ENCODE measurements at places on chromosomes 2 and 18.

GRCh38 chr2:220178991-220179695, 551.7 kb downstream of the SLC4A3 start:
- DNase-seq, result no peak

GRCh38 chr18:75249175-75249518, 38.5 kb downstream of the TSHZ1 start:
- DNase-seq, result no peak

DNA sequence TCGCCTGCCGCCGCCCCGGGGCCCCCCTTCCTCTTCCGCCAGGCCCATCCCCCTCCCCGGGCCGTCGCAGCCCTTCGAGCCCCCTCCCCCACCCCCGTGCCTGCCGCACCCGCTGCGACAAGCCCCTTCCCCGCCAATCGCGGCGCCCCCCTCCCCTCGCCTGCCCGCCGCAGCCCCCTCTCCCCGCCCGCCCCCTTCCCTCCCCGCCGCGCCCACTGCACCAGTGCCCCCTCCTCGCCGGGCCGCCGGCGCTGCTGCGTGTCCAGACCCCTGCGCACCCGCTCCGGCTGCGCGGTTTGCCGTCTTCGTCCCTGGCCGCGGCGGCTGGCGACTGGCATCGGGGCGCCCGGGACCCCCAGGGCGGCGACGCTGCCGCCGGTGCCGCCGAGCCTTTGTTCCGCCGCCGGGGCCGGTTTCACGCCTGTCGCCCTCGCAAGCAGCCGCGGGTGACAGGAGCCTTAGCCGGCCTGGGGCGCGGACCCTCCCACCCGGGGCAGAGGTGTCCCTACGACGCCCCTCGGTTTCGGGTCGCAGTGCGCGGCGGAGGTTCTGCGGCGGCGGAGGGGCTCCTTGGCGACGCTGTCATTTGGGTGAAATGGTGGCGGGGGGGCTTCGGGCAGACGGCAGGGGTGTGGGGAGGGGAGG, 18.1 kb downstream of the GPC1 start:
- DNase-seq, result no peak

DNA sequence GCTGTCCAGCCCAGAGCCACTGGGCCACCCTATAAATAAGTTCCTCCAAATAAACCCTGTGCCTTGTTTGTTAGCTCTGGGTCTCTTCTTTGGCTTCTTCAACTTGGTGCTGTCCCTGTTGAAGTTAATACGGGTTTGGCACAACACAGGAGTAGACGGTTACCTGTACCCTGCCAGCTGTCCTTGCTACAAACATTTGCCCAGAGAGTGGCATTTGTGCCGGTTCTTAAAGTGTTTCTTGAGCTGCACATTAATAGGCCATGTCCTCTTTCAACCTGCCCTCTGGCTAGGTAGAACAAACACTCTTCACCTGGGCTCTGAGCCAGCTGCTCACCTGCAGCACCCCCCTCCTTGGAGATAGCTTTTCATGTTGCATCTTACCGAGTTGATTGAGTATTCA, 139.2 kb downstream of the NEDD4L start:
- DNase-seq, result peak; percentile 78

DNA sequence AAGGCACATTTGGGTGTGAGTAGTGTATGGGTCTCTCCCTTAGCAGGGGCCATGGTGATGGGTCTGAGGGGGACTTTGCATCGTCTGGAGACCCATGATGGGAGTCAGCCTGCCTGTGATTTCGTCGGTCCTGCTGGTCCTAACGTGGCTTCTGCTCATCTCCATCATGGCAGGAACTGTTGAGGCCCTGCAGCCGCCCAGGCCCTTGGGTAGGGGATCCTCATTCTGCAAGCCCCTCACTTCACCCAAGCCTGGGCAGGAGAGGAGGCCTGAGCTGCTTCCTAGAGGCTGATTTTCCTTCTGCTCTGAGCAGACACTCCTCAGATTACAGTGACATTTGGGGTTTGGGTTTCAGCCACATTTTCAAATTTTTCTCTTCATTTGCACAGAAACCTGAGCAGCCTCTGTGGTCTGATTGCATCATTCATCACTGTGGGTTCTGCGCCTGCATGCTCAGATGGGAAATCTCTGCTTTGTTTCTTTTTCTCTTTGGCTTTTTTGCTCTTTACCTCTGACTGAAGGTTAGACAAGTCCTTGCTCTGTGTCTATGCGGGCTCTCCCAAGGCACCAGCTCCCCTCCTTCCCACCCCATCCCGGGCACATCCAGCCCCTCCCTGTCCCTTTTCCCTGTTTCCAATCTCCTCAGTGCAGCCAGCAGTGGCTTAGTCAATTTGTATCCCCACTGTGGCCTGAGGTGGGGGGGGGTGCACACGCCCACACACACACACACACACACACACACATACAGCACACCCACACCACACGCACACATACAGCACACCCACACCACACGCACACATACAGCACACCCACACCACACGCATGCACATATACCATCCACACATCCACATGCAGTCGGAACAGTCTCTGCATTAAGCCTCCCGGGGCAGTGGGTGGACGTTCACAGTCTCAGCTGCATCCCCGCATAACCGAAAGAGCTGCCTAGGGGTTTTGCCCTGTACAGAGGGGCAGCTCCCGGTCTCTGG, 305.4 kb upstream of the HS6ST1 start:
- no peak for DNase-seq

DNA sequence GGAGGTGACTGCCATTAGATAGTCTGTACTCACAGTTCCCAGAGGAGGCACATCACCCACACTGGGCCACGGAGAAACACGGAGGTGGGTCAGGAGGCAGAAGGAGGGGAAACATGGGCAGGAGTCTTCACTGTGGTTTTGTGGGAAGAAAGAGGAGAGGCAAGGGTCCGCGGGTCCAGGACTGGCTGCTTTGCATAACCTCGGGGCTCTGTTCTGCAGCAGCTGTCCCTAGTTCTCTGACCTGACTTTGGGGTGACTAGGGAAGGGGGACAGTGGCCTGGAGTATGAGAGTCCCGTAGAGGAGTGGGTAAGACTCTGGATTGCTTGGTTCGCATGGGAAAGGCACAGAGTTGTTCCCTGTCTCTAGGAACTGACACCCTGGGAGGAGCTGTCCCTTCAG, 238.3 kb upstream of the RAB6C start:
- no peak for DNase-seq

DNA sequence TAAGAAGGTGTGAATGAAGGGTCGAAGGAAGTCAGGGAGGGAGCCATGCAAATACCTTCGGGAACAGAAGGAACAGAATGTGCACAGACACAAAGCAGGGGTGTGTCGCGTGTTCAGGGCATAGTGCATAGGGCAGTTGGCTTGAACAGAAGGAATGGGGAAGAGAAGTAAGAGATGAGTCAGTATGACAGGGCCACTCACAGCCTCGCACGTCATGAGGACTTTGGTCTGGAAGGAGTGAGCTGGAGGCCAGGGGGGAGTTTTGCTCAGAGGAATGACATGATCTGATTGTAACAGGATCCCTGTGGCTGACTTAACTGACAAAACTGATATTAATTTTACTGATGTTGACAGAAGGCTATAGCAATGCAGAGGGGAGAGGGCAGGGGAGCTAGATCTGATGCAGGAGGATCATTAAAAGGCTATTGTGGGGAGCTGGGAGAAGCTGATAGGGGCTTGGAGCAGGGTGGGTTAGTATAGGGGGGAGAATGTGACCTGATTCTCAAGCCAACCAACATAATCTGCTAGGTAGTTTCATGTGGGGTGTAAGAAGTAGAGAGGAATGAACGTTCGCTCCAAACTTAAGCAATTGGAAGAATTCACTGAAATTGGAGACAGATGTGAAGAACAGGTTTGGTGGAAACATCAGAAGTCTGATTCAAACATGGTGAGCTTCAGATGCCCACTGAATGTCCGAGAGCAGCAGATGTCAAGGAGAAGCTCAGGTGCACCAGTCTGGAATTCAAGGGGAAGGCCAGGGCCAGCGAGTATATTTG, 60.4 kb upstream of the COPS8 start:
- no peak for DNase-seq

DNA sequence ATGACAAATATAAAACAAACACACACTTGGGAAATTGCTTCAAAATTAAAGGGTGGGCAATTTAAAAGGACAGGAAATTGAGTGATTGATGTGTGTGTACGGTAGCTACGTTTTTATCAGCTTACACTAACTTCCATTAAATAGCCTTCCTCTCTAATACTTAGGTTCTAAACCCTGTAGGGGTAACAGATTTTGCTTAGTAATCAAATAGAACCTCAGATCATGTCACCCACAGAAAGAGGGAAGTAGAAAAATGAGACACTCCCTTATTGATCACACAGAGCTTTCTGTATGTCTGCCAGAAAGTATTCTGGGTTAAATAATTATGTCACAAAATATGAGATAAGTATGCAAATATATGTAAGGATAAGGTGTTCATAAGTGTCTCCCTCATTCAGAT, 93.3 kb downstream of the ICA1L start:
- no peak for DNase-seq

DNA sequence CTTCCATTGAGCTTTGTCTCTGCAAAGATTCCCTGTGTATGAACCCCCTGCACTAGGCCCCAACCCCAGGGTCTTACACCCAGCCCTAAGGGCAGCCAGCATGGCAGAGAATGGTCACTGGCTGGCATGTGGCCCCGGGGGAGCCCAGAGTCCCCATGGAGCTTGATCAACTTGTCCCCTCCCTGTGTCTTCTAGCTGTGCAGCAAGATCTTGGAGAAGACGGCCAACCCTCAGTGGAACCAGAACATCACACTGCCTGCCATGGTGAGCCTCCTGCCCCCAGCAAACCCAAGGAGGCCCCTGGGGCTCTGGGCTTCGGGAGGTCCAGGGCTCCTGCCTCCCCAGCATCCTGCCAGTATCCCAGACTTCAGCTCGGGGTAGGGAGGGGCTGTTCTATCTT, 81.5 kb downstream of the DYSF start:
- no peak for DNase-seq

GRCh38 chr2:215602997-215603396, 167.1 kb upstream of the FN1 start:
- no peak for DNase-seq

DNA sequence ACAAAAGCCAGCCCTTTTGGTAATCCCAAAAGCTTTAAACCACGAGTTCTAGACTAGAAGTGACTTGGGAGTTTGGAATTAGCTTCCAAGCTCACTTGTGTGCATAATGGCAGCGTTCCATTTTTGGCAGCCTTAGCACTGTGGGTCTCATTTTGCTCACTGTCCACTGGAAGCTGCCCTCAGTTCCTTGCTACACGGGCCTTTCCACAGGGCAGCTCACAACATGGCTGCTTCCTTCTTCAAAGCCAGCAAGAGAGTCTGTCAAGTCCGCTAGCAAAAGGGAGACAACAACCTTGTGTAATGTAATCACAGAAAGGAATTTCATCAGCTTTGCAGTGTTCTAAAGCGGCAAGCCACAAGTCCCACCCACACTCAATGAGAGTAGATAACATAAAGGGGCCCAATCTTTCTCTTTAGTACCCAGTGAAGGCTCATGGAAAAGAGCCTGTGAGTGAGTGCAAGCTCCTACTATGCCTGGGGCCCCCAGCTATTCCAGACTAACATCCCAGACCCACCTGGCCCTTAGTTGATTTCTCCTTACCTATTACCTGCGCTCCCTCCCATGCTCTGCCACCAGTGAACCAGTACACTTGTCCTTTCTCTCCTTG, 239.7 kb upstream of the FBXO11 start:
- no peak for DNase-seq

GRCh38 chr2:119059287-119059686, 99.3 kb downstream of the C1QL2 start:
- no peak for DNase-seq

- no peak for DNase-seq
Measured at GRCh38 chr18:58337686-58338085, 291.2 kb downstream of the ALPK2 start.

DNA sequence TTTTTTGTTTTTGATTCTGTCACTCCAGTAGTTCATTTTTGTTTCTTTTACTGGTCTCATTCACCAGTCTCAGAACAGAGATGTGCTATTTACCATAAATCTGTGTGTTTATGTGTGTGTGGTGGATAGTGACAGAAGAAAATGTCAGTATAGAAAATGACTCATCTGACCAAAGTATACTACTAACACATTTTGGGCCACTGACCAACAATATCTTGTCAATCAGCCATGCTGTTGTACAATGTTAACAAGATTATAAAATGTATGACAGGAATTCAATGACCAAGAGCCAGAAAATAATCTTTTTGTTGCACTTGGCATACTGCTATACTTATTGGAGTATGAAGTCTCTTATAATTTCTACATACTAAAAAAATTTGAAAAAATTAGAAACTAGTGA, 1081.4 kb upstream of the NRXN1 start:
- DNase-seq, result no peak
